ENCODE measurements at places on chromosomes 6 and 20.

DNA sequence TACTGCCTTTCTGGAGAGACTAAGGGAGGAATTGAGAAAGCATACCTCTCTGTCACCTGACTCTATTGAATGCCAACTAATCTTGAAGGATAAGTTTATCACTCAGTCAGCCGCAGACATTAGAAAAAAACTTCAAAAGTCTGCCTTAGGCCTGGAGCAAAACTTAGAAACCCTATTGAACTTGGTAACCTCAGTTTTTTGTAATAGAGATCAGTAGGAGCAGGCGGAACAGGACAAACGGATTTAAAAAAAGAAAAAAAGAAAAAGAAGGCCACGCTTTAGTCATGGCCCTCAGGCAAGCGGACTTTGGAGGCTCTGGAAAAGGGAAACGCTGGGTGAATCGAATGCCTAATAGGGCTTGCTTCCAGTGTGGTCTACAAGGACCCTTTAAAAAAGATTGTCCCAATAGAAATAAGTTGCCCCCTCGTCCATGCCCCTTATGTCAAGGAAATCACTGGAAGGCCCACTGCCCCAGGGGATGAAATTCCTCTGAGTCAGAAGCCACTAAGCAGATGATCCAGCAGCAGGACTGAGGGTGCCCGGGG is 43.1 kb upstream of the RNF182 start:
- no peak for DNase-seq

DNA sequence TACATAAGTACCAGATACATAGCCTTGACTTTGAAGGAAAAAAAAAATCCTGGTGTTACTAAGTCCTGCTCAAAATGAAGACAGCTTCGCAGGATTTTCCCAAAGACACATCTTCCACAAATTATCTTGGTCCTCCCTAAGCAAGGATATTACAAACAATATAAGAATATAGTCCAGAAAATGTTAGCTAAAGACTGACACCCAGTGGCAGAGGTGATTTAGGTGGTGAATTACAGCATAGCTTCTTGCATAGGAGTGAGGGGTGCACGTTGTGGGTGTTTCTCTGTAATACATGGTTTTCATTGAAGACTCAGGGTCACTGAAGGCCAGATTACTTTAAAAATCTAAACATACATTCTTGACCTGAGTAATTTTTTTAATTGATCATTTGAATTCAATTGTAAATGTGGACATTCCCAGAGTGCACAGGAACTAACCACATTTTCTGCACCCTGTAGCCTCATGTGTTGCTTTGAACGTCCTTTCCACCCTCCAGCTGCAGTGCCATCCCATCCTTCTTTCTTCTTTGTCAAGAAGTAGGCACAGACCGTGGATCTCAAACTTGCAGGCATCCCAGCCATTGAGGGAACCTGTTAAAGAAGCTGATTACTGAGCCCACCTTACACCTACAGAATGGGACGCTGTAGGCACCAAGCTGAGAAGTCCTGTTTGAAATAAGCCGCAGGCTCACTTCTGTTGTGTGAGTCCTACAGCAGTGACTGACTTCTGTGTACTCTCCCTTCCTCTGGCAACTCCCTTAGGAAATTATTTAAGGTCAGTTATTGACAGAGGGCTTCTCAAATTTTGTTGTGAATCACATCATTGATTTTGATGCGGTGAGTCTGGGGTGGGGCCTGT is 102.6 kb downstream of the PERP start:
- peak; percentile 47 for DNase-seq

- DNase-seq: no peak
Measured at GRCh38 chr20:34355427-34355826, 7.6 kb upstream of the ITCH start.

- peak; percentile 18 for DNase-seq
Measured at GRCh38 chr20:2402271-2402980, 21.7 kb downstream of the TGM6 start.

- no peak for DNase-seq
Measured at GRCh38 chr6:146047371-146047770, 18.5 kb downstream of the GRM1 start.

DNA sequence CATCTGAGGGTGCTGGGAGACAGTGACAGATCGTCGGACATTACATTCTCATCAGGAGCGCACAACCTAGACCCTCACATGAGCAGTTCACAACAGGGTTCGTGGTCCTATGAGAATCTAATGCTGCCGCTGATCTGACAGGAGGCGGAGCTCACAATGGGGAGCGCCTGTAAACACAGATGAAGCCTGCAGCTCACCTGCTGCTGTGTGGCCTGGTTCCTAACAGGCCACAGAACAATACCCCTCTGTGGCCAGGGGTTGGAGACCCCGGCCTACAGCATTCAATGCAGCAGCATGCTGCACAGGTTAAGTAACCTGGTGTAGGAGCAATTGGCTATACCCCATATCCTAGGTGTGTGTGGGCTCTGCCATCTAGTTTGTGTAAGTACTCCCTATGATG is 19.5 kb downstream of the ANKRD60 start:
- no peak for DNase-seq

DNA sequence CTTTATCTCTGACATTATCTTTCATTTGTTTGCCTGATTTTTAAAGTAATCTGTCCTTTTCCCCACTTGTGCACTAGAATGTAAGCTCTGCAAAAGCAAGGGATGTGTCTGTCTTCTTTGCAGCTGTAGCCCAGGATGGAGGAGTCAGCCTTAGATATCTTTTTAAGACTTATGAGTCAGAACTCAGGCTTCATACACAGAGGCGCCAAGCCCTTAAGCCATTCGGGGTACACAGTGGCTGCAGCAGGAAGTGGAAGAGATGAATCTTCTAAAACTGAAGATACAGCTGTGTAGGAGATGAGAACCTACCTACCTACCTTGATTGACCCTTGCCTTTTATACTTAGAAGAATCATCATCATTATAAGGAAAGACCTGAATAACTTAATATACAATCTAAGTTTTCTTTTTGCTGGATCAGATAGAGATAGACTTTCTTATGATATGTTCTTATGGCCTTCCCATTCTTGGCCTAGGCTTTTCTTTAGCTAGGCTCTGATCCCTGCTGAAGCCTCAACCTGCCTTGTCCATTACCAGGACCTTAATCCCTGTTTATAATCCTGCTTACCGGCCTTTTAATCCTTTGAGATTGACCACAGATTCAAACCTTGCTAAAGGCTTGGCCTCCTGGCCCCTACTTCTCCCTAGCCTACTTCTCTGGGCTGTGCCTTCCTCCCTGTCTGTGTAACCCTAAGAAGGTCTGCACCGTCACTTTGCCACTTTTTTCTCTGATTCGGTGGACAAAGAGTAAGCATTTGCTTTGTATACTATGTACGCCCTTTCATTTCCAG is 304.5 kb downstream of the PRL start:
- no peak for DNase-seq

DNA sequence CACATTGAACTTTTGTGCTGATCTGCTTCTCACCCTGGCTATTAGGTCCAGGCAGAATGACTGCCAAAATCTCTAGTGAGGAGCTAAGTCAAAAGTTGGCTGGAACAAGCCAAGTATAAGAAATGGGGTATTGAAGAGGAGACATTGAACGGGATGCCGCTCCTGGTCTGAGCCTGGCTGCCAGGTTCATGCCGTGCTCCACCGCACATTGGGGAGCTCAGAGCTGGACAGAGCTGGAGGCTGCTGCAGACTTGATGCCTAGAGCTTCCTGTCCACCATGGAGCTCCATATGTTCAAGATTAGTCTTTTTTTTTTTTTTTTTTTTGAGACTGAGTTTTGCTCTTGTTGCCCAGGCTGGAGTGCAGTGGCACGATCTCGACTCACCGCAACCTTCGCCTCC is 4.1 kb upstream of the IFT52 start:
- no peak for DNase-seq

GRCh38 chr6:166313255-166314070 is 5.3 kb upstream of the PRR18 start:
- peak; percentile 38 for DNase-seq

DNA sequence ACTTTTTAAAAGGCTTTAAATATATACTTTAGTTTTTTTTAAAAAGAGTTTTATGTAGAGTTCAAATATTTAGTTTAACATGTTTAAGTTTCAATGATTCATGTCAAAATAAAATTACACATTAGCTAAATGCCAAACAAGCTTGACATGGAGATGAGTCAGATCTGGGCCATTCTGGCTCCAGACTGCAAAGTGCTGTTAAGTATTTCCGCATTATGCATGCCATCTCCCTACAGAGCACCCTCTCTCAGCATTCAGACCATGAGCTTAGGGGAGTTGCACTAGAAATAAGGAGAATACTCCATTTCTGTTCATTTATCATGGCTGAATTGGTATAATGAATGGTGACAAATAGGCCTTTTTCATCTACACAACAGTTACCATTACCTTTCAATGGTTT is 21.5 kb upstream of the HS3ST5 start:
- DNase-seq: no peak

- no peak for DNase-seq
Measured at GRCh38 chr20:55632592-55632991, 372.7 kb downstream of the CBLN4 start.

GRCh38 chr20:17572034-17572638 is 2.3 kb downstream of the DSTN start:
- no peak for DNase-seq

- peak; percentile 44 for DNase-seq
Measured at GRCh38 chr20:35511814-35512420, 17.5 kb downstream of the C20orf173 start.

DNA sequence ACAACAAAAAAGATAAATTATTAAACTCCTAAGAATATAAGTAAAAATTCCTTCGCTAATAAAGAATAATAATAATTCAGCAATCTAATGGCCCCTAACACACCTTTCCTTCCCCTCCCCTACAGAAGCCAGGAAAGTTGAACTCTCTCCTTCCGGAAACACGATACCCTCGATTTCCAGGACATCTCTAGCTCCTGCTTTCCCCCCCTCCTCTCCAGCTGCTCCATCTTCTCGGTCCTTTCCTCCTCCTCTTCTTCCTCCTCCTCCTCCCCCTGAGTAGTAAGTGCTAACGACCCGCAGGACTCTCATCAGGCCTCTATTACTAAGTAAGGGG is 603 bp downstream of the TASP1 start:
- DNase-seq: no peak

DNA sequence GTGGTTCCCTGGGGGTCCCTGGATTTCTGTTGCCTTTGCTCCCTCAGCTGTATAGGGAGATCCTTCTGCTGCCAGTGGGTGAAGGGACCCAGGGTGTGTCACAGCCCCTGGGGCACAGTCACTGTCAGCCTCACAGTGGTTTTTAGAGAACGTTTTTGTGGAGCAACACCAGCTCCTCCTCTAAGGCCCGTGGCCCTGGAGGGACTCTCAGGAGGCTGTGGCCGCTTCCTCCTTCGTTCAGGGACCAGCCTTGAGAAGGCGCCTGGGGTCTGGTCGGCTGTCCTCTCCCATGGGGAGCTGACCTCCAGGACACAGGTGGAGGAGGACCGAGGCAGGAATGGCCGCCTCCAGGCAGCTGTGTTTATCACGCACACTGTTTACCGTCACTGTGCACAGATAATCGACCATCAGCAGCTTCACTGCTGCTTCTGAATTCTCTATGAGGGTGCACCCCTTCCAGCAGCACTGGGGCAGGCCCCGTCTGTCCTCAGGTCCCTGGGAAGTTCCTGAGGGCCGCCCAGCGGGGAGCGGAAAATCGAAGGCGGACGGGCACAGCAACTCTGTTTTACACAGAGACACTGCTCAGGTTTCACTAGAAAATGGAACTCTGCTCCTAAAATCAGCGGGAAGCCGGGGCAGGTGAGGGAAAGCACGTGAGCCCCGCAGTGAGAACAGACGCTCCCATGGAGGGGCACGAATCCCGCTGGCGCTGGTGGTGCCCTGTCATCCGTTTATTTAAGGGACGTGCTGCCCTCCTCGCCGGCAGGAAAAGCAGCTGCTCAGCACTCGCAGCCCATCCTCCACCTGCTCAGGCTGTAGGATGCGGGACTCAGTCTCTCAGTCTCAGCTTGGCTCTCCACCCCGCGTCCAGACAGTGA is 10.4 kb upstream of the FRMD1 start:
- DNase-seq: no peak

- no peak for DNase-seq
Measured at GRCh38 chr6:108941859-108942258, 93.6 kb downstream of the ARMC2 start.

DNA sequence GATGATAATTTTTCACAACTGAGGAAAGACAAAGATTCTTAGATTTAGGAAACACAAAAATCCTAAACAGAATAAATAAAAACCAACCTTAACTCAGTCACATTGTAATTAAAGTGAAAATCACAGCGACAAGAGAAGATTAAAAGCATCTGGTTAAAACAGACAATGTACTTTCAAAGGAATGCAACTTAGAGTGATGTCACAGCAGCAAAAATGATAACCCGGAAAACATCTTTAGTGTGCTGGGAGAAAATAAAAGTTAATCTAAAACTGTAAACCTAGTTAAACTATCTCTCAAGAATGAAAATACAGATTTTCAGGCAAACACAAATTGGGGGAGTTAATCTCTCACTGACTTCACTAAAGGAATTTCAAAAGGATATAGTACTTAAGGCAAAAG is 76.8 kb upstream of the OGFRL1 start:
- DNase-seq: no peak

- DNase-seq: no peak
Measured at GRCh38 chr6:127886603-127887002, 14.3 kb downstream of the THEMIS start.

- DNase-seq: no peak
Measured at GRCh38 chr20:32592022-32592421, 6.9 kb upstream of the NOL4L start.

DNA sequence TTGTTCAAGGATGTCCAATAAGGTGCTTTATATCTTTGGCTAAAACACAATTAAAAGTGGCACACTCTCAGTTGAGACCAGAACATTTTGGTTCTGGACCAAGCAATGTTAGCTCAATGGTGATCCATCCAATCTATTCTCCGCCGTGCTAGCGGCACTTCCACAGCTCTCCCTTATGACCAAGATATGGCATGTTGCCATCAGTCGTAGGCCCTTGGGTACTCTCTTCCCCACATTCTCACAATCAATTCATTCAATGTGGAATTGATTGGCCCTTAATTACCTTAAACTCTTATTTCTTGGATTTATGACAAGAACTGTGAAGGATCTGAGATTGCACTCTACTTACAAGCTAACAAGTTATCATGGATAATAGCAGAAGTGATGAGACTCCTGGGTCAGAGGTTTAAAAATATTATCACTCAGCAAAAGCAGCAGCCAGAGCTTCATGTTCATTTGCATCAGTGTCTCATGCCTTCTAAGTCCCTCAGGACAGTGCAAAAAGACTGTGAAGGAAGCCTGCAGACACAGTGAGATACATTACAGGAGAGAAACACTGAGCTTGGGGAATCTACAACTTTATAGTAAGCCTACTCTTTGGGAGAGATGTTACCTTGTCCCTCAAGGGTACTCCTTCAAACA is 80.0 kb upstream of the ARG1 start:
- DNase-seq: no peak

DNA sequence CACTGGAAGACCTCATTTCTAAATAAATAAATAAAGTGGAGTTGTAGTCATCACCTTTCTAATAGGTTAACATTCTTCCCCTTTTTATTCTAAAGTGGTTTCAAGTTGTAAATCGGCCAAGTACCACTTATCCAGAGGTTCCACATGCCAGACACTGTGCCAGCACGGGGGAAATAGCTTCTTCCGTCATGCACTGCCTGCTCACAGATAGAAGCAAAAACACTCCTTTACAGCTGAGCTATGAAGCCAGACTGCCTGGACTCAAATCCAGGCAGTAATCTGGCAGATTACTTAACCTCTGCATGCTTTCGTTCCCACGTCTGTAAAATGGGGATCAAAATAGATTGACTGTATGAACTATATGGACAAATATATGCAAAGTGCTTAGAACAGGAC is 17.2 kb upstream of the SCML4 start:
- DNase-seq: no peak
